NCI-H1092 treated with DMSO at 0.1 percent for 48 hours (cell line): ENCODE measurements at places on chromosomes 12 and 14.
A peak's percentile ranks its signal among the peaks of the same experiment; 100 is the strongest.

DNA sequence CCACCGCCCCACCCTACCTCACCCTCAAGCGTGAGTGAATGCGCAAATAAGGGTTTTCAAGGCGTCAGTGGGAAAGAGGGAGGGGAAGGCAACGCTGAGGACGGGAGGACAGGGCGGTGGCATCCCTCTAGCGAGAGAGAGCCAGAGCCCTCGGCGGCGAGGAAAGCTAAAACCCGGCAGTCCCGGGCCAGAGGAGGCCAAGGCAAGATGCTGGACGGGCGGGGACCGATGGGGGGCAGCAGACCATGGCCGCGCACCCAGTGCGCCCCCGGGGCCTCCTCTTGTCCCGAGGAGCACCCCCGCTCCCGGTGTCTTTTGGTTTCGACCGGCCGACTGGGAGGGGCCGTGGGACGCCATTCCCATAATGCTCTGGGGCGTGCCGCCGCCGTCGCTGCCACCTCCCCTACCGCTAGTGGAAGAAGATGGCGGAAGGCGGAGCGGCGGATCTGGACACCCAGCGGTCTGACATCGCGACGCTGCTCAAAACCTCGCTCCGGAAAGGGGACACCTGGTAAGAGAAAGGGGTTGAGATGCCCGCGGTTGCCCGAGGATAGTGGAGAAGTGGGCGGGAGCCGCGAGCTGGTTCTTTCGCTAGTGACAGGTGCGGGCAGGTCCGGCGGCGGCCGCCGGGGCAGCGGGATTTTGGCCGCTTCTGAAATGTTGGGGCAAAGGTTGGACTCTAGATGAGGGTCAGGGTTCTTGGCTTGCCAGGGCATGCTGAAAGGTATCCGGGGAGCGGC, at the start of gene USP15:
USP15 (plus strand) TSS at position 412 of the 740 bp plus-strand sequence; CDS start at position 423, 11 bp downstream.
- peak; percentile 87 for DNase-seq

DNA sequence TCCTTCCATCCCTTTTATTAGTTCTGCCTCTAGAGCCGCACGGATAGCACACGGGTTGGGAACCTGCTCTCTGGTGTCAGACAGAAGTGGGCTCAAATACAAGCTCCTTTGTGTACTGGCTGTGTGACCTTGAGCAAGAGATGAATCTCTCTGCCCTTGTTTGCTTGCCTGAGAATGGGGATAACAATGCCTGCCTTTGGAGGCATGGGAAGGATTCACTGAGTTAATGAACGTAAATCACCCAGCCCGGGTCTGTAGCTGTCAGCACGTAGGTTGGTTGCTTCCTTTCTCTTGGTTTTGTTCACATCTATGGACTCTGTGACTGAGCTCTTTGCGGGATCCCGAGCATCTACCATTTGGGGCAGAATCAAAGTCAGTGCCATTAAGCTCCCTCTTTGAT, 79.3 kb upstream of the NRXN3 start:
- no peak for DNase-seq

DNA sequence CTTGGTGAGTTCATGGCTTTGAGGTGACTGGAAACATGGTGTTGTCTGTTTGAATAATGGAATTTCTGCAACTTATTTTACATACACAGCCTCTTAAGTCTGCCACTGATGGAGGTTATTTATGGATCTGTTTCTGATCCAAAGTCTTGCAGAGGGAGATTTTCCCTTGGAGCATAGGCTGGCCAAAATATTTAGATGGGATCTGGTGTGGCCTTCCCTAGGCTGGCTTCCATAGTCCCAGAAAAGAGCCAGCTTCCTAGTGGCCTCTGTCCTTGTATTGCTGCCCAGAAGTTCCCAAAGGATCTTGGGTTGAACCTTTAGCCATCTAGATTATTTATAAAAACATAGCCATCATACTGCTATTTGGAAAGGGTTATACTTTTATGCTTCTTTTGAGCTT, 491.1 kb upstream of the RGS6 start:
- DNase-seq = no peak

GRCh38 chr12:32419520-32419960, 20.2 kb downstream of the FGD4 start:
- DNase-seq = no peak

DNA sequence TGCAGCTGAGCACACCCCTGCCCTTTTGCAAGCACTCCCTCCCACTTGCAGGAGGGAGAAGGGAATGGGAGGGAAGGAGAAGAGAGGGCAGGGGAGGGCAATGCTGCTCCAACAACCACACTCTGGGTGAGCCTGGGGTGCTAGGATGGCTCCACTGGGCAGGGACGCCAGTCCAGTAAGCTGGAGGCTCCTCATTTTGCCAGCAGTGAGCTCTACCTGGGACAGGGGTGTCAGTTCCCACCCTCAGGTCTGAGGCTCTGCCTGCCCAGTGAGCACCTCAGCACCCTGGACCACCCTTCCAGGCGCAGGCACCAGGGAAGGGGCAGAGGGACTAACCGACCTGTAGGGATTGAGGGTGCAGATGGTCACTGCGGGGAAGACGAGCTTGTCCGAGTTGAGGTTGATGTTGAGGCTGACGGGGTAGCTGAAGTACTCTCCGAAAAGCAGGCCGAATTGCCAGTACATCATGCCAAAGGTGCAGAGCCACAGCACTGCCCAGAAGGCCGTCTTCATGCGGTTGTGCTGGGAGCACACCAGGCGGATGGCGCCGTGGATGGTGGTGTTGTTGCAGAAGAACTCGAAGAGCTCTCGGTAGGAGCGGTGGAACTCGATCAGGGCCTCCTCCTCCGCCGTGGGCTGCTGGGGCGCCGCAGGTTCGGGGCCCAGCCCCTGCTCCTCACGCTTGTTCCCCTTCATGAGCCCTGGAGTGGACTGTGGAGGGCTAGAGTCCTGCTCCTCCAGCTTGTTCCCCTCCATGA, 1.2 kb downstream of the SCNN1A start:
- DNase-seq = no peak

DNA sequence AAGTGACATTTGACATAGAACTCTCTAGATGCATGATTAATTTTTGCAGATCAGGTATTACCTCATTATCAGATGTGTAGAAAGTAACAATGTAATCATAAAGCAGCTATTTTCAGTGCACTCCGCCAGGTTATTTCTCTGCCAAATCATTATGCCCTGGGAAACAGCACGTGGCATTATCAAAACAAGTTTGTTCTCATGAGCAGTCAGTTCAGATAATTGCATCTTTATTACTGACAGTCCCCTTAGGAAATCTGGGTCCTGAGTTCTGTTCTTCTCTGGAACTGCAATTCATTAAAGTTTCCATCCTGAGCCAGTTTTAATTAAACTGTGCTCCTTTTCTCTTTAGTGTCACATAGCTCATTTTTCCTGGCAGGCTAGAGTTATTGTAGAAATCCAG, 94.7 kb upstream of the KRR1 start:
- no peak for DNase-seq

DNA sequence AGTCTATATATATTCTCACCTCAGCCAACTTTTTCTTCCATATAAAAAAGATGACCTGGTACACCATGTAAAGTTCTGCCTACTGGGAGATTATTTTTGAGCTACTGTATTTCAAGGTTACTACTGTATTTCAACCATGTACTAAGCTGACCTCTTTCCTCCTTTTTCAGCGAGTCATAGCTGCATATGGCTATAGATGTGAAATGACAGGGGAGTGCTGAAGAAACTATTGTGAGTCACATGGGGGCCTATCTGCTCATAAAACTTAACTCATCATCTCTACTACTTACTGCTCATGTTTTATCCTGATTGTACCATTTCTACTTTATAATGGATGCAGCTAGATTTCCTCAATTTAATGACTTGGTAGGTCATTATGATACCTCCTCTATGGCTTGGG, 571.4 kb upstream of the ATP2B1 start:
- DNase-seq = no peak

- no peak for DNase-seq
Observed at GRCh38 chr12:32398816-32399369, 465 bp upstream of the FGD4 start.

DNA sequence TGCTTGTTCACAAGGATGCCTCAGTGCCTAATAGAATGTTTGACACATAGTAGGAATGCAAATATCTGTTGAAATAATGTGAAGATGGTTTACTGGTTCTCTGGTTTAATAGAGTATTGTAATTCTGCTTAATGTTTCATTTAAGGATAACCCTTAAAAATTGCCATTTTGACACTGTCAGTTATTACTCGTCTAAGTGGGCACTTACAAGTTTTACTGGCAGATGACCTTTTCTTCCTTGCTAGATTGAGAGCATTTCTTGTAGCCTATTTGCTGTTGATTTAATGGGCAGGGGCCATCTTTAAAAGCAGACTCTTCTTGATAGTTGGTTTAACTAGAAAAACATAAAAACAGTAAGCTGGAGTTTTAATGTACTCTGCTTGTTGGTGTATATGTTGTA, 1.9 kb downstream of the TMEM263 start:
- DNase-seq = no peak

GRCh38 chr12:57869298-57869926, 22.9 kb upstream of the CTDSP2 start:
- DNase-seq = no peak

DNA sequence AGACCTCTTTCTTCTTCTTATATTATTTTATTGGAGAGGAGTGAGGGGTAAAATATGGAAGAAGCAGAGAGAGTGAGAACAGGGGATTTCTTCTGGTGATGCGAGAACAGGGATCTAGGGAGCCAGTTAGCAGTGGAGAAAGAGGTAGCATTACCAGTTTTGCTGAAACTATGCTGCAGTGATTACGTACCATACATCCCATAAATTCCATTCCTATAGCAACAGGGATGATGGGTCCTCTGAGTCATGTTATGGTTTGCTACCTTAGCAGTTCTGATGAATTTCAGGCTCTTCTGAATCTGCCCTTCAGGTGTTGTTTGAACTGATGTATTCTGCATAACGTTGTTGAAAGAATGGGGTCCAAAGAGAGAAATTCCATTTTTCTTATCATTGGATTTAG, 625.4 kb upstream of the LRFN5 start:
- no peak for DNase-seq

DNA sequence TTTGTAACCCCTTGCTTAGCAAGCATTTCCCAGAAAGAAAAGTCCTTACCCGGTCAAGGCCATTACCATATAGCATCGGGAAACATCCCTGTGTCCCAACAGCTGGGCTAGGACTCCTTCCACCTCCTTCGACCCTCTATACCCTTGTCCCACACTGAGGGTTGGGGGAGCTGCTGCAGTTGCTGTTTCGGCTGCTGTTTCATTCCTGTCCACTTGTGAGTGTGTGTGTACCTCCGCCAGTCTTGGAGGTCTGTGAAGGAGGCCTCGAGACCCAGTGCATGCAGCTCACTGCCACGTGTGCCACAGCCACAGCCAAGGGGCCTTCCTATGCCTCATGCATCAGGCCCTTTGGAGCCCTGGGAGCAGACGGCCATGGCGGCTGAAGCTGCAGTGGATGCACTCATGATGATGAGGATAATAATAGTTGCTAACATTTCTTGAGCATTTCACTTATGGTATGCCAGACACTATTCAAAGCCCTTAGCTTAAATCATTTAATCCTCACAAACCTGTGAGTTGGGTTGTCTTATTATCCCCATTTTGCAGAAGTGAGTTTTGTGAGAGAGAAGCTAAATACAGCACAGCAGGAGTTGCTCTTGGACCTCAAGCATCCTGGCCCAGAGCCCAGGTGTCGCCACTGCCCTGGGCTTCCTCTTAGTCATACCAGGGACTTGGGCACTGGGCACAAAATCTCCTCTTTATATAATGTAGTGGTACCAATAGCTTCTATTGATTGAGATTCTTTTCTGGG, 156.5 kb downstream of the PRKCH start:
- peak; percentile 11 for DNase-seq

GRCh38 chr14:105436891-105437722, 17.5 kb downstream of the MTA1 start:
- no peak for DNase-seq

DNA sequence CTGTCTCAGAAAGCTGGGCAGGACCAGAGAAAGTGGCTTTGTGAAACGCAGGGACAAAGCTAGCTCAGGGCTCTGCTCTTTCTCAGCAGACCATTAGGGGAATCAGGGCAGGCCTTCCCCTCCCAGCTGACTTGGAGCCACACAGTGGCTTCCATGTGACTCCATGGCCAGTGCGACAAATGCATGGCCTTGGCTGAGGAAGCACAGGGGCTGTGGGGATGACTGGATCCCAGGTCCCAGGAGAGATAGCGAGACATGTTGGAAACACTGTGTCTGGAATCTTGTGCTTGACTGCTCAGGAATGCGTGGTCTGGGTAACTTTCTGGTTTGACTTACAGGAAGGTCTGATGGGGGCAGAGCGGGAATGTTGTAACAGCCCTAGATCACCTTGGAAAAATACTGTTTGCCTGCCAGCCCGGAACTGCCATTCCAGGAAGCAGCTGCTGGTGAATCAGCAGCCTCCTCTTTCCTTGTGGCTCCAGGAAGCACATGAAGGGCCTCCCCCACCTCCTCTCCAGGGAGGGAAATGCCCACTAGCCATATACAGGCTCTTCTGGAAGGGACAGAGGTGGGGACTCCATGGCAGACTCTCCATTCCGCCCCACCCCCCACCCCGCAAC, 133.5 kb upstream of the HIF1A start:
- no peak for DNase-seq

GRCh38 chr12:6840330-6840729, 395 bp upstream of the GNB3 start:
- no peak for DNase-seq

- DNase-seq = no peak
Observed at GRCh38 chr12:122602456-122602855, 75.4 kb downstream of the KNTC1 start.

DNA sequence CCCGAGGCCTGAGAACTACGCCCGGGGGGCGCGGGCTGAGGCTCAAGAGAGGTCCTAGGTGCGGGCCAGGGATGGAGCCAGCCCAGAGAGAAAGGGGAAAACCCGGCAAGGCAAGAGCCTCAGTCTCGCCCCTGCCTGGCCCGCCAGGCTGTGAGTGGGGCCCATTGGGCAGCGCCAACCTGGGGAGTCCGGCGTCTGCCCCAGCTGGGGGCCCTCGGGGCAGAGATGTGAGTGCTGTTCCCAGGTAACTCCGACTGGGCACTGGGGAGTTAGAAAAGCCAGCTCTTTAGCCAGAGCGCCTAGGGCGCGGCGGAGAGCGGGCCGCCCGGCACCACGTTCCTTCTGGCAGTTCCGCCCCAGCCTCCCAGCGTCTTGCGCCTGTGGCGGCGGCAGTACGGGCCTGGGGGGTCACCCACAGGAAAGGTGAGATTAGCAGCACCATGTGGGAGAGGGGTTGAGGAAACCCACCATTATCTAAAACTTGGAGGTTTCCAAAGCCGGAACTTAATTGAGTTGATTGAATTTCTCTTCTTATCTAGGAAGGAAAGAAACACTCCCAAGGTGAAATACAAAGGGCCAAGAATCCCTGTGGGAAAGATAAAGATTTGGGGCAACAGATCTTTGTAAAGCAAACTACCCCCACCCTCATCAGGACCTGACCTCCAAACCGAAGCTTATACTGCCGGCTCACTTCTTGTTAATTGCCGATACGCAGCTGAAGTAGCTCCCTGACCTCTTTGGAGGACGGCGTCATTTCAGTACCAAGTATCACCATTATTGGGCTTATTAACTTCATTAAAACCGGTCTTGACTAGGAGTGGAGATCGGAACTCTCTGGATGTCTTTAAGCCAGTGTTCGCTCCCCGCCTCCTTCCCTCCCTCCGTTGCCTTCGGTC, 11.6 kb downstream of the OTX2 start:
- no peak for DNase-seq

GRCh38 chr12:65125247-65125646, 4.1 kb upstream of the WIF1 start:
- DNase-seq = no peak
